ENCODE measurements at places on chromosomes 3 and 15.

- DNase-seq: no peak
Measured at GRCh38 chr3:14512281-14512941, 27.7 kb downstream of the GRIP2 start.

GRCh38 chr3:9781978-9782603 lies 10.2 kb downstream of the TADA3 start:
- DNase-seq: no peak

DNA sequence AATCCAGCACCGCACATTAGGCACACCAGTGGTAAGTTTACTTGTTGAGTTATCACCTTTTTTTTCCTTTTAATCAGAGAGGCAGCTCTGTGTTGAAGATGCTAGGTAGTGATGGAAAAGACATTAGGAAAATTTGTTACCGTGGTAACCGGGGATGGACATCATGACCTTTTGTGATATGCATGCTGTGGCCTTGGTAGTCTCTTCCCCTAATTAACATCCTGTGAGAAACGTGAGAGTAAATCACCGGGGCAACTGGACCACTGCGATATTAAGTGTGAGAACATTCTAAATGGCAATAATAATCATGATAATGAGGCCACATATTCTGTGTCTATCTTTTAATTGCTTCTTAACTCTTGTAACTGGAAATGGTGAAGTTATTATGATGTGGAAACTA lies 362.0 kb downstream of the CACNA2D3 start:
- no peak for DNase-seq

DNA sequence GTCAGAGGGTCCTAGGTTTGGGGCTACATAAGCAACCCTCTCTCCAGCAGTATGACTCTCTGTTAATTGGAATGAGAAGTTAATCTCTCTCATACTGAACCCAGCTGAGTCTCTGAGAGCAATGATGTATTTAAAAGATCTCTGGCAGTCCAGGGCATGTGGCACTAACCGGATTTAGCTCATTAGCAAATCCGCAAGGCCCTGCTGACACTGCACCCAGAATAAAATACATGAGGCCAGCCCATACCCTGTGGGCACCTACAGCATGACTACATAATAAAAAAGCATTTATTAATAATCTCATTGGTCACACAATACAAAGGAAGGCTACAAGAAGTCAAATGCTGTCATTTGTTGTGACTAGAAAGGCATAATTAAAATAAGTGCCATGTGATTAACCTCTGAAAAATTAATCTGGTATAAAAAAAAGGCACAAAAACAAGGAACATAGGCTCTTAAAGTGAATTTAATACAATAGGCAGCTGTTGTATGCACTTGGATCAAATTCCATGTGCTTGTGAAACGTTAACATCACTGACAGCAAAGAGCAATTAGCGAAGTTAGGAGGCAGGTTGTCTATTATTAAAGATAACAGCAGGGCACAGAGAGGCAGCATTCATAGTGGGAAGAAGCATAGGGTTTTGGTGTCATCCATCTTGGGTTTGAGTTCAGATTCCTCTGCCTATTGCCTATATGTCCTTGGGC lies 381.2 kb downstream of the WDR72 start:
- no peak for DNase-seq

GRCh38 chr3:43038010-43038409 lies 58.9 kb downstream of the GASK1A start:
- no peak for DNase-seq

DNA sequence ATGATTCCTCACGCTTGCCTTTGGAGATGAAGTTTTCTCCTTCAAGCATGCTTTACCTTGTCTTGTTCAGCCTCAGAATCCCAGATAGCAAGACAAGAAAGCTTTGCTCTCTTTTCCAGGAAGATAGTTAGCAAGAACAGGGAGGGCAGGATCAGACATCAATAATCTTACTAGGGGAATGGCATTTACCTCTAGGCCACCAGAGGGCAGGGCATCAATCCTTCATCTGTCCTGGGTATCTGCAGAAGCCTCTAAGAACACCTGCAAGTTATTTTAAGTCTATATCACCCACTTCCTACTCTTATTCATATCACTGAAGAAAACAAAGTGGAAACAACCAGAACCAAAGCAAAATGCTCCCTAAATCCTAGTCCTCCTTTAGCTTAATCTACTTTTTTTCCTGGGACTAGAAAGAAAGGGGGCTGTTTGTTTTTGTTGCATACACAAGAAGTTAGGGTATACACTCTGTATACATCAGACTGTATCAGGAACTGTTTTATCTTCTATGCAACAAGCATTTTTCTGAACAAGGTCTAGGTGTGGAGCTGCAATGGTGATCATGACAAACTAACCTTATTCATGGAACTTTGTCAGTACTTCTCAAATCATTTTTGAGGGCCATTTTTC lies 862.5 kb downstream of the CADM2 start:
- DNase-seq: peak; percentile 6

DNA sequence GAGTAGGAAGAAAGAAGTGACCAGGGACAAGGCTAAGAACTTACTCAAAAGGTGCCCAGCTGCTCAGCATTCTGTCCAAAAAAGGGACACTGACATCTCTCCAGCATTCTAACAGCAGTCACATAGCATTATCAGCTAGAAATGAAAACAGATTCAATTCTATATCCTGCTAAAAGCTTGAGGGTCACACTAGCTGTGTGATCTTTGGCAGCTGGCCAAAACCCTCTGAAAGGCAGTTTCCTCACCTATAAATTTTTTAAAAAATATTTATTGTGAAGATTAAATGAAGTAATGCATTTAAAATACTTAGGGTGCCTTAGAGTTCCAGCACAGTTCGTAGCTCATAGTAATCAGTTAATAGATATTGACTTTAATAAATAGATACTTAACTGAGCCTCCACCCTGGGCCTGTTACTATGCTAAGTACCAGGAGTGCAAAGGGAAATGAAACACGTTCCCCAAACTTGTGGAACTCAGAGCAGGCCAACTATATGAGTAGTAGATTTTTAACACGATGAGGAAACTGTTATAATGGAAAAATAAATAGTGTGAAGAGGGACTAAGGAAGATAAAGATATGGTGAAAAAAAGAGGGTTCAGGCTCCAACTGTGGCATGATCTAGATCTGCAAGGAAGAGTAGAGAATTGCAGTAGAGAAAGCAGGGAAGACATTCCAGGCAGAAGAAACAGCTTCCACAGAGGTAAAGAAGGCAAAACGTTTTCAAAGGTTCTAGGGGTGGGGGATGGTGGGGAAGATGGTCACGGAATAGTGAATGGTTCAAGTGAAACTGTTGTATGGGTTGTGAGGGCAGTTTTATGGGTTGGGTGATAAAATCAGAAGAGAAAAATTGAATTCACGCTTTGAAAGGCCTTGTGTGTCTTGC lies 11.4 kb downstream of the CD86 start:
- no peak for DNase-seq

- no peak for DNase-seq
Measured at GRCh38 chr3:112649478-112649735, 8.5 kb upstream of the CCDC80 start.

- no peak for DNase-seq
Measured at GRCh38 chr3:21551019-21551418, 200.0 kb downstream of the ZNF385D start.

GRCh38 chr3:4949659-4950058 lies 29.6 kb upstream of the BHLHE40 start:
- no peak for DNase-seq

GRCh38 chr15:92914768-92915221 lies 14.7 kb downstream of the CHD2 start:
- DNase-seq: no peak

GRCh38 chr3:46291046-46291445 lies 48.8 kb downstream of the CCR3 start:
- no peak for DNase-seq

- no peak for DNase-seq
Measured at GRCh38 chr3:61646851-61647525, 85.6 kb downstream of the PTPRG start.

DNA sequence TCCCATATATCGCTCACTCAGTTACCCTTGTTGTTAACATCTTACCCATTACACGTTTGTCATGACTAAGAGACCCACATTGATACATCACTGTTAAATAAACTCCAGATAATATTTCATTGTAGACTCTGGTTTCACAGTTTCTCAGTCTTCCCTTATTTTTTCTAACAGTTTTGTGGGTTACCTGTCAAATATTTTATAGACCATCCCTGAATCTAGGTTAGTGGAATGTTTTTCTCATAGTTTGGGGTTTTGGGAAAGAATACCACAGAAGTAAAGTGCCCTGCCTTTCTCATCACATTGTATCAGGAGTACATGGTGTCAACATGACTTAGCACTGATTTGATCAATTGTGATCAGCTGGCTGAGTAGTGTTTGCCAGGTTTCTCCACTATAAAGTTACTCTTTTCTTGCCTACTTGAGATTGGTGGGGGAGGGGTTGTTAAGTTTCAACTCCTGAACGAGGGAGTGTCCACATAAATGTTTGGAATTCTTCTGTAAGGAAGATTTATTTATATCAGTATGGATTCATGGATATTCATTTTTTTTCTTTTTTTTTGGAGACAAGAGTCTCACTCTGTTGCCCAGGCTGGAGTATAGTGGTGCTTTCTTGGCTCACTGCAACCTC lies 25.9 kb downstream of the RNF111 start:
- no peak for DNase-seq

DNA sequence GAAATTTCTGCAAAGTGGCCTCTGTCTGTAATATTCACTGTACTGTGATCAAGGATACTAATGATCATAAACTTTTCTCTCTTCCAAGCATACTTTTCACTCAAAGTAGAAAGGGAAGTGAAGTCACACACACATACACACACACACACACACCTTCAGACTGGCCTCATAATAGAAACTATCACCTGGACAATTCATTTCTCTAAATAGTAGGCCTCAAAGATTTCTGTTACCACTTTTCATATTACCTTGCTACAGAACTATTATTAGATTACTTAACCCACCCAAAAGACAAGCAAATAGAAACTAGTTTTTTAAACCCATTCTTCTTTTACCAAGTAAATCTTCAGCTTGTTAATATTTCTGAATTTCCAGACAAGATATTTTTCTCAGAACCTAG lies 12.2 kb downstream of the CPB1 start:
- DNase-seq: no peak

DNA sequence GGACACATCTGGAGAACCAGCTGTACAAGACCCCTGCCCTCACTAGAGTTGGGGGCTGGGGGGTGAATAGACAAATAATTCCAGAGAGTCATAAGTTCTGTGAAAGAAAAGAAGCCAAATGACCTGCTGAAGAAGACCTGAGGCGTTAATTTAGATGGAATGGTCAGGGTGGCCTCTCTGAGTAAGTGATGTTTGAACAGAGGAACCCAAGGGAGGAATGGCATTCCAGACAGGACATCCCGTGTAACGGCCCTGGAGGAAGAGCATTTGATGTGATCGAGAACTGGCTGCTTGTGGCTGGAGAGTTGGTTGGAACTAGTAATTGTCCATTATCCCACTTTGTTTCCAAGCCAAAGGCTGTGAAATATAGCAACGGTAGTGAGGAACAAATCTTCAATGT lies 1.7 kb downstream of the NR2C2 start:
- DNase-seq: peak; percentile 43

DNA sequence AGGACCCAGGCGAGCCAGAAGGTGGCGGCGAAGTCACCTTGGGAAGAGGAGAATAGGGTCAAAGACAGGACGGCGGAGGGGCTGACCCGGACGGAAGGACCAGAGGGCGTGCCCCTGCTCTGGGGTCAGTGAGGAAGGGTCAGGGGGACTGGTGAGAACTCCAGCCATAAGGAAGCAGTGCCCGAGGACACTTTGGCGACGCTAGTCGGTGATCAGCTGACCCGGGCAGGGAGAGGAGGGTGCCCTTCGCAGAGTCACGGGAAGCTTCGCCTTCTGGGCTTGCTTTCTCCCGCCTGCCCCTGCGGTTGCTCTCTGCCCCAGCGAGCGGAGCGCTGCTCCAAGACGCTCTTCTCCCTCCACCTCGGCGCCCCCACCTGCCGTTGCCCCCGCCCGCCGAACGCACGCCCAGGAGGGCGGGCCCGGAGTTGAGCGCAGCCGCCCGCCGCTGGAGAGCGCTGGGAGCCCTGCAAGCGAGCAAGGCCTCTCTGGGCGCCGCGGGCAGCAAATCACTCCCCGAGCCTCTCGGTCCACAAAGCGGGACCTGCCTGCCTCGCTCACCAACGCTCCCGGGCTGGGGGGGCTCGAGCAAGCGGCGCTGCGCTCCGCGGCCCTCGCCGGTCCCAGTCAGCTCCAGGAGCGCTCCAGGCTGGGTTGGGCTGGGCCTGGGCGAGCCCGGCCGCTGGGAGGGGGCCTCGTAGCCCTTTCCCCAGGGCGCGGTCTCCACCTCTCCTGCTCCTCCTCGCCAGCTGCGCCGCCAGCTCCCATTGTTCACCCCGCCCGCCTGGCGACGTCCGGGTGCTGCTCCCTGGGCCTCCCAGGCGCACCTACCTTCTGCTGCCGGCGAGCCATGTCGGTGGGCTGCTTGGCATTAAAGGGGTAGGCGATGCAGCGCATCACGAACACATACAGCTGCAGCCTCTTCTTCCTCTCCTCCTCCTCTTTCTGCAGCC lies 1.2 kb downstream of the CADPS start:
- DNase-seq: no peak

DNA sequence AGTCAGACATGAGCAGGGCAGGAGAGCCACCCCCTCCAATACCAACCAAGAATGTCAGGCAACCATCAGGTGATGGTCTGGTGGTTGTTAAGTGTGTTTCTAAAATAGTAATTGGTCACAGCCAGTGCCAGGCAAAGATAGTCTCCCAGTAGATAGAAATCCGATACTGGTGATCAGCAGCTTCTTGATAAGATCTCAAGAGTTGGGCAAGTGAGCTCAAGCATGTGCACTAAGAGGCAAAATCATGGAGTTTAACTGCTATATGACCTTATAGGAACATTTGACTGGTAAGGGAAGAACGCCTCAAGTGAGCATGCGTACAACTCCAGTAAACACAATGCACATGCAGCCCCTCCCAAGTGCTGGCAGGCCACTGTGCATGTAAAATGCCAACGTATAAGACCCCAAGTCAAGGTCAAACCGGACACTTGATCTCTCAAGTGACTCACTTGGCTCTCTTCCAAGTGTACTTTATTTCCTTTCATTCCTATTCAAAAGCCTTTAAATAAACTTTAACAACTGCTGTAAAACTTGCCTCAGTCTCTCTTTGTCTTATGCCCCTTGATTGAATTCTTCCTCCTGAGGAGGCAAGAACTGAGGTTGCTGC lies 36.0 kb upstream of the CBLB start:
- DNase-seq: peak; percentile 55

- no peak for DNase-seq
Measured at GRCh38 chr3:163924600-163924999, 1153.7 kb downstream of the SI start.

- DNase-seq: no peak
Measured at GRCh38 chr3:5186089-5186857, 1.2 kb upstream of the EDEM1 start.

Data from kidney capillary endothelial cell (primary cell).